ENCODE measurements at places on chromosomes 12 and 14. TPM values are rescaled to one million over a fixed set of nuclear protein-coding genes. Genes with fewer than 3 reads are reported as not detected.

GRCh38 chr12:10249690-10250455, 37.2 kb downstream of the GABARAPL1 start:
- H3K36me3 ChIP-seq, result peaks cover 13% of the 10 kb centered on the region
- no peak overlapping the region for H3K27ac ChIP-seq
- H3K27me3 ChIP-seq, result no peaks in the 10 kb centered on the region
- no peak for DNase-seq
- no peaks in the 10 kb centered on the region for H3K4me1 ChIP-seq

DNA sequence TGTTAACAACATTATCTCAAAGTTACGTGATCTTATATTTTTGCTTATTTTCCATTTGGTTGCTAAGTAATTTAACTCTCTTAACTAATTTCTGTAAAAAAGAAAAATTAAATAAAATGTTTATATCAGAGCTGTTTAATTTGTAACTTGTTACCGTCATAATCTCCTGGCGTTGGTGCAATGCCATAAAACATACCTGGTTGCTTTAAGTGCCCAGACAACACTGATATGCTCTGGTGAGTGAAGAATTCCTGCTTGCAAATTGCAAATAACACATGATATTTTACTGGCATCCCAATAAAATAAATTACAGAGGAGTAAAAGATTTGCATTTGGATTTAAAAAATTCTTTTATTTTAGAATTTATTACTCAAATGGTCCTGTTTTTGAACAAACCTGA, 640.1 kb upstream of the MIS18BP1 start:
- no peak overlapping the region for H3K27ac ChIP-seq
- no peak for DNase-seq
- no peaks in the 10 kb centered on the region for H3K4me1 ChIP-seq
- H3K27me3 ChIP-seq, result no peaks in the 10 kb centered on the region
- no peak overlapping the region for H3K4me3 ChIP-seq

The RGS6 gene
- 2.4 TPM for total RNA-seq

The NAA30 gene
- total RNA-seq, result 24.6 TPM

The SSTR1 gene
- 0.33 TPM for total RNA-seq

Measured in esophagus muscularis mucosa (tissue), 4 donors.